ENCODE measurements at places on chromosomes 2 and 18.

DNA sequence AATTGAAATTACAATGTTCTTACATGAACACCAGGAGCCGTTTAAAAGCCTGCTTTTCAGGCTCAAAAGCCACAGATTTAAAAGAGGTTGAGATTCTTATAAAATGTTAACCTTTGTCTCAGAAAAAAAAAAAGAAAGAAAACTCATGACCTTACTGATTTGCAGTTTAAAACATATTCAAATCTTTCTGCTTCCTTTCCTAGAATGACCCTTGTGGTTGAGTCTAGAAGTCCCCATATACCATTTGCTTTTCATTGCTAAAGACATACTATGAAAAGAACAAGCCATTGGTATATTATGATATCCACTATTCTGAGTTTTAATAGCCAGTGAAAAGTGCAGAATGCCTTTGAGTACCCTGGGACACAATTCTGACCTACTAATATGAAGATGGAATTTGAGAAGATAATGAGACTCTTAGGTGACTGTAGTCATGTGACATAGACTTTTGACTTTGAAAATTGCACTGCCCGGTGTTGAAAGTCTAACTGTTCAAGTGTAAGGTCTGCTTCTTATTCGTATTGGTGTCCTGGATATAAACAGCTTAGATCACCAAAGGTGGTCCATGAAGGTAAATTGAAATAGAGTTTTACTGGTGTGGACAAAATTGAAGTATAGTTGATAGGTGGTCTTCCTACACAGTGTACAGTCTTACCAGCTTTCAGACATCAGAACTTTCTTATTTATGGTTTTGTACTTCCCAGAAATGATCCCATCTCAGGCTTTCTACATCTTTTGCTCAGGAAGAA lies 117.0 kb downstream of the DOCK10 start:
- DNase-seq = no peak

- DNase-seq = no peak
Measured at GRCh38 chr2:44672431-44672830, 269.1 kb upstream of the SIX3 start.

DNA sequence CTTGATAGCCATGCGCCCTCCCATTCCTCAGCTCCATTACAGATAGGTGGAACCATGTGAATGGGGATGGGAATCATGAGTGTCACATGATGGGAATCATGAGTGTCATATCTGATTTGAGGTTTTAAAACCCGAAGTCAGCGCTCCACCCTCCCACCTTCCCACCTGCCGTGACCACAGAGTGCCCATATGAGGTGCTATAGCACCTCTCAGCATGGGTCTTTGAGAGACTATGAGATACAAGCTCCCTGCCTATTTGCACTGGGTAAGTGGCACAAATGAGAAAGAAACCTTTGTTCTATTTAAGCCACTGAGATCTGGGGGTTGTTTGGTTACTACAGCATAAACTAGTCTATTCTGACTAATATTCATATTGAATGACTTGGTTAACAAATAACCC lies 78.5 kb upstream of the PTPRM start:
- DNase-seq = peak; percentile 38

- no peak for DNase-seq
Measured at GRCh38 chr2:140775411-140775810, 1355.4 kb downstream of the LRP1B start.

GRCh38 chr2:172287190-172287589 lies 140.2 kb upstream of the ITGA6 start:
- DNase-seq = no peak

GRCh38 chr2:217950401-217950871 lies 52.4 kb downstream of the TNS1 start:
- DNase-seq = peak; percentile 54

DNA sequence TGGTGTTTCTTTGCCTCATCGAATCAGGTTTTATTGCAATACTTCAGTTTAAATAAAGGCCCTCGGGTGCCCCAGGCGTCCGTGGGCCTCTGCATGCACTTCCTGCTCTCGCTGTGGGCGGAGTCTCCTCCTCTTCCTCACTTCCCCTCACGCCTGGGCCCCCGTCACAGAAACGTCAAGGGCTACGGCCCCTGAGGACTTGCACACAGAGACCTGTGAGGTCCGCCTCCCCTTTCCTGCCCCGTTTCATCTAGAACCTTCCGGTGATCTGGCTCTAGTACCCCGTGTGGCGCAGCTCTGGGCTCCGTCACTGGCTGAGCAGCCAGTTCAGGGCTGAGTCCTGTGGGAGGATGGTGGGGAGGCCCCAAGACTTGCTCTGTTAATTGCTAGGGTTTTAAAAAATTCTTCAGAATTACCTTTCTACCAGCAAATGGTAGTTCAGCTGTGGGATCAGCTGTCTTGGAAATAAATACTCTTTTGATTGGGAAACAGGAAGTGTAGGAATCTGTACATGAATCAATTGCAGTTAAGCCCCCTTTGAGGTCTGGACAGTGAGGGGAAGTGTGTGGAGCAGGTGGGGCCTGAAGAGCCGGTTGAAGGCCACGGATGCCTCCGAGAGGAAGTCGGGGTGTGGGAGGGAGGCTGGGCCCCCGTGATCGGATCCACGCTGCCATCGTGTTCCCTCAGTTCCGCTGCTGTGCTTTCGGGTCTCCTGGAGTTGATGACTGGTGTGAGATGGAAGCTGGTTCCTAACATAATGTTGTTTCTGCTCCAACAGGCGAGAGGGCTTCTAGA lies 10.2 kb downstream of the NFATC1 start:
- DNase-seq = no peak

GRCh38 chr2:212494418-212495020 lies 44.1 kb downstream of the ERBB4 start:
- DNase-seq = no peak

GRCh38 chr2:235924675-235925063 lies 243.5 kb downstream of the GBX2 start:
- DNase-seq = no peak

GRCh38 chr2:218871345-218872302 lies 9.0 kb upstream of the WNT10A start:
- no peak for DNase-seq

DNA sequence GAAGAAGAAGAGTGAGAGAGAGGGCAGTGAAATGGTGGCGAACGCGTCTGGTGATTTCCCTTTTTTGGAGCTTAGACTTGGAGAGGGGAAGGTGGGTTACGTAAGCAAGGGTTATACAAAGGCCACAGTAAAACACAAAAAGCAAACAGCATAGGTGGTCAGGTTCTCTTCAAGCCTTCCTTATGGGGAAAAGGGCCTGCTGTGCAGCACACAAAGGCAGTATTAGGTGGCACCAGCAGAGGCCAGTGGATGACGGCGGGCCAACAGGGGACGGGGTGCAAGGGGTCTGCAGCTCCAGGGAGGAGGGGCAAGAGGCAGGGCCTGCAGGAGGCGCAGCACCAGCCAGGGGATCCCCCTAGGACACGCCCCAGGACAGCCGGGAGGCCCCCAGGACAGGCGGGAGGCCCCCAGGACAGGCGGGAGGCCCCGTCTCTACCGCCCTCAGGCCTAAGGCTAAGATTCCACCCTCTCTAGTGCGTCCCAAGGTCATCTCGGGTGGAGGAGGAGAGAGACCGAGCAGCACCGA lies 32.6 kb upstream of the NPC1 start:
- peak; percentile 54 for DNase-seq

DNA sequence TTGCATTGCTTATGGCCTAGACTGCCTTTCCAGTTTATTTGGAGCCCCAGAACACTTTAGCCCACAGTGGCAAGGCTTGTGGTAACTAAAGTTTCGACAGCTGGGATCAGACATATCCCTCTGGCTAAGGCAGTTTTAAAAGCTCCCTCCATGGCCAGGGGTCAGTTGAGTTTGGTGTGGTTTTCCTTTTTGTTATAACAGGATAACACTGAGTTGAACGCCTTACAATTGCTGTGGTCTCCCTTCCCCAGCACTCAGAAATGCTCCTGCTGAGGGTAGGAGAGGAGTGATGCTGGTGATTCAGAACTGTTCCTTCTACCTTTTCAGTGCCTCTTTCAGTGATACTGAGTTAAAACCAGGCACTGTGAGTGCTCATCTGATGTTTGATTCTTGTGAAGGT lies 182.6 kb downstream of the GULP1 start:
- no peak for DNase-seq

DNA sequence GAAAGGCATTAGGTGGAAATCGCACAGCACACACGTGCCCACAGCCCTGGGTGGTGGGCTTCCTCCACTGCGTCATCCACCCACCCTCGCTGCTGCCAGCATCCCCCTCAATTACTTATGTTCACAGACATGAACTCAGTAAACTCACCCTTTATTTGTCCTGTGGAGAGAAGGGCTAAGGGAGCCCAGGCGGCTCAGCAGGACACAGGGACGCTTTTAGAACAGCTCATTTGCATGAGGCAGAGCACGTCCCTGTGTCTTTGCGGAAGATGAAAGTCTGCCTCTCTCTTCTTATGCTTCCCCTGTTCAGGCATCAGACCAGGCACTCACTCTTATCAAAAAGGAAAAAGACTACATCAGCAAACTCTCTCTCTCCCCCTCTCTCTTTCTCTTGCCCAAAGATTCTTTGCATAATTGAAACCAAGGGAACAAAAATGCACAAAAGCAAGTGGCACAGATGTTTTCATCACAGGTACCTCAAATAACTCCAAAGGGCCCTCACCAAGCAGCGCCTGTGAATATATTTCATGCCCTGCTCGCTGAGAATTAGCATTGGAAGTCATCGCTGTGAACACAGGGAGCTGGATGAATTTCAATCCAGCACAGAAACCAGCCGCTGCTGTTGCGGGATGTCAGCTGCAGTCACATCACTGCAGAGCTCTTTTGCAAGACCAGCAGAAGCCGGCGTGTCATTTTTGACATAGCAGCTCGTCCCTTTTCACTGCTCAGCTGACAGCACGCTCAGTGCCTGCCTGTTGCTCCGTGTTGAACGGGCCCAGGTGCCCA lies 376.3 kb upstream of the MYT1L start:
- DNase-seq = no peak

DNA sequence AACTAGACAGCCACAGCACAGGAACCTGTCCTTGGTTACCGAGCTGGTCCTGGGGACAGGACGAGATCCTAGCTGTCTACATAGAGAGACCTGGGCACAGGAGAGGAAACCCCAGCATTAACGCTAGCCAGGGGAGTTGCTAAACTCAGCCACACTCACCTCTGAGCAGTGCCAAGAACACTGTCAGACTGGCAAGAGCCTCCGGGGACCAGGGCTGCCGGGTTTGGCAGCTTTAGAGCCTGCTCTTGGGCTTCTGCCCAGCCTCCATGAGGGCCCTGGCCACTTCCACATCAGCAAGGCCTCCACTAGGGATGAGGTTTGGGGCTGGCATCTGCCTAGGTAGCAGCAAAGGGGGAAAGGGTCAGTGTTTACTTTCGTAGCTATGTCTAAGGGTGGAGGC lies 6.7 kb downstream of the TMBIM1 start:
- DNase-seq = no peak

GRCh38 chr2:195559431-195559914 lies 97.6 kb upstream of the SLC39A10 start:
- no peak for DNase-seq

GRCh38 chr2:42281416-42282081 lies 79.5 kb downstream of the COX7A2L start:
- DNase-seq = no peak

Data from hepatocyte (in vitro differentiated cells).